ENCODE measurements at places on chromosomes 1 and 21. TPM values are rescaled to one million over a fixed set of nuclear protein-coding genes. Genes with fewer than 3 reads are reported as not detected.

SHISA4 gene
- 0.97 TPM for total RNA-seq

XCL1 gene
- 11.7 TPM for total RNA-seq

KRTAP19-3 gene
- not detected for total RNA-seq

KCND3 gene
- total RNA-seq, result not detected

CLDN14 gene
- not detected for total RNA-seq

CLCA2 gene
- not detected for total RNA-seq

GBP1 gene
- total RNA-seq, result 44.9 TPM

VSIG8 gene
- not detected for total RNA-seq

SYDE2 gene
- 4.3 TPM for total RNA-seq

DNA sequence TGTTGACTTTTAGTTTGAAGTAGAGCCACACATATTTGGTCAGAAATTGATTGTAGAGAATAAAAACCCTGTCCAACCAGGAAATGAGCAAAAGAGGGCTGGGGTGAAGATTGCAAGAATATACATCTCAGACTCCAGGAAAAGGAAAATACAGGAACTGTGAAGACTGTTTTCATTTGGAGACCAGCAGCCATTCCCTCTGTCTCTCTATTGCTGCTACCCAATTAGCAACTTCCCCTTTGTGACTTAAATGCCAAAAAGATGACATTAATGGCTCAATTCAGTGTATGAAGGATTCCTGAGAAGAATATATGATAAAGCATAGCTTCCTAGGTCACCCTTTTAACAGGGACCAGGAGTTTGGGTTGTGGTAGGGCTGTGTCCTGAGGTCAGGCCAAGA is 31.6 kb upstream of the CEP350 start:
- peaks cover 9% of the 10 kb centered on the region for H3K36me3 ChIP-seq
- no peak for DNase-seq
- H3K4me3 ChIP-seq, result no peak overlapping the region
- no peaks in the 10 kb centered on the region for H3K4me1 ChIP-seq

- no peak overlapping the region for H3K27ac ChIP-seq
- H3K4me3 ChIP-seq, result no peak overlapping the region
- H3K4me1 ChIP-seq, result no peaks in the 10 kb centered on the region
- DNase-seq, result no peak
- peaks cover 15% of the 10 kb centered on the region for H3K27me3 ChIP-seq
- H3K36me3 ChIP-seq, result no peaks in the 10 kb centered on the region
Observed at GRCh38 chr1:3156936-3157335, 87.9 kb downstream of the PRDM16 start.

DNA sequence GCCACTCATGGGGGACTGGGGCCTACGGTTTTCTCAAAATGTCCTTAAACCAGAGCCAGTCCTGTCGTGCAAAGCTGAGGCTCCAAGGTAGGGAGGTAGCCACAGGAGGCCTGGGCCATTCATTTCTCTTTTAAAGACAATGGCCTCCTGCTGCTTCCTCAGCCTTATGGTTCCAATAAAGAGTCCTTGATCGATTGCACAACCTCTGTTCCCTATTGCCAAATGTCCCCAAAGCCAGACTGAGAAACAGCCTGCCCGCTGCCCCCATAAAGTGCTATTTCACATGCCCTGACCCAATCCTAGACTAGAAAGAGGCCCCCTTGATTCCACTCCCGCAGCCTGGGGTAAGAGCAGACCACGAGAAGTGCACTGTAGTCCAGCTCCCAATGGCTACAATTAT is 166.7 kb downstream of the CLIC6 start:
- no peak for DNase-seq
- peaks cover 41% of the 10 kb centered on the region for H3K4me1 ChIP-seq
- H3K27ac ChIP-seq, result peak overlapping the region; percentile 91
- H3K27me3 ChIP-seq, result no peaks in the 10 kb centered on the region

DNA sequence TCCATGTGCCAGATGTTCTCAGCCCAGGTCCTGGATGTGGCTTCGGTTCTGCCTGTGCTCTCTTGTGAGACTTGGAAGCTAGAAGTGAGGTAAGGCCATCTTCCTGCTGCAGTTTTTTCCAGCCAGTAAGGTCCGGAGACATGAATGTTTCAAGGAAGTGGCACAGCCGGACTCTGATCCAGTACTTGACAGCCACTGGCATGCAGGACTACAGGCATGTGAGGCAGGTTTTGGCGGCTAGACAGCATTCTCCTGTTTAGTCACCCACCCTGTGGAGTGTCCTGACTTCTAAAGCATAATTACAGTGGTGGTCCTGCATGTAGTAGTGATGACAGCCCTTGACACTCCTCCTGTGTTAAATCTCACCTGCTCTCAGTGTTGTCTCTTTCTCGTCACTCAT is 72.3 kb downstream of the TNFSF4 start:
- H3K4me1 ChIP-seq, result no peaks in the 10 kb centered on the region
- DNase-seq, result no peak
- H3K27ac ChIP-seq, result no peak overlapping the region
- H3K36me3 ChIP-seq, result no peaks in the 10 kb centered on the region

- H3K4me3 ChIP-seq, result peak overlapping the region; percentile 20
- no peaks in the 10 kb centered on the region for H3K27me3 ChIP-seq
- H3K27ac ChIP-seq, result no peak overlapping the region
Observed at GRCh38 chr21:43734928-43735229, 15.9 kb downstream of the PDXK start.

GRCh38 chr1:226325178-226325577 is 16.2 kb upstream of the LIN9 start:
- H3K27ac ChIP-seq, result no peak overlapping the region
- H3K27me3 ChIP-seq, result no peaks in the 10 kb centered on the region
- H3K36me3 ChIP-seq, result peaks cover 2% of the 10 kb centered on the region
- no peak overlapping the region for H3K4me3 ChIP-seq
- no peak for DNase-seq
- H3K4me1 ChIP-seq, result no peaks in the 10 kb centered on the region

GRCh38 chr1:230627767-230628166 is 14.5 kb upstream of the COG2 start:
- no peak for DNase-seq
- H3K27ac ChIP-seq, result no peak overlapping the region
- H3K27me3 ChIP-seq, result peaks cover 9% of the 10 kb centered on the region
- no peak overlapping the region for H3K4me3 ChIP-seq

GRCh38 chr21:14414932-14415508 is 32.1 kb upstream of the HSPA13 start:
- H3K36me3 ChIP-seq, result peaks cover 4% of the 10 kb centered on the region
- DNase-seq, result no peak
- no peaks in the 10 kb centered on the region for H3K4me1 ChIP-seq
- no peaks in the 10 kb centered on the region for H3K27me3 ChIP-seq

GRCh38 chr1:88217386-88217785 is 466.7 kb upstream of the PKN2 start:
- no peaks in the 10 kb centered on the region for H3K27me3 ChIP-seq
- H3K27ac ChIP-seq, result no peak overlapping the region
- no peaks in the 10 kb centered on the region for H3K36me3 ChIP-seq
- H3K4me3 ChIP-seq, result no peak overlapping the region

DNA sequence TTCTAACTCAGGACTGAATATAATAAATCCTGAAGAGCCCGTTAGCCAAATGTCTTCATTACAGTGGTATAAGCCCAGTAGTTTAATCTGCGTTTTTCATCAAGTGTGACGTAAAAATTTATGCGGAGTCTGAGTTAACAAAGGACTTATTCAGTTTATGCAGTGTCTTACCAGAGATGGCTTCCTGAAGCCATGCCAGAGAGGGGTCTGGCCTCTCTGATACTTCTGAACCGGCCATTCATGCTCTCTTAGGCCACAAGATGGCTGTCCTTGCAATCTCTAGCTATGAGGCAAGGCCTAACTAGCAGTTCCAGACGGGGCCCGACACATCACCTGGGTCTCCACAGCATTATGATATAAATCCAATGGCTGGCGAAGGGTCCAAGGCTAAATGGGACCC is 101.4 kb downstream of the TEX35 start:
- no peak overlapping the region for H3K4me3 ChIP-seq
- no peak for DNase-seq
- H3K36me3 ChIP-seq, result no peaks in the 10 kb centered on the region

GRCh38 chr1:208279826-208280588 is 35.8 kb upstream of the PLXNA2 start:
- no peaks in the 10 kb centered on the region for H3K4me1 ChIP-seq
- DNase-seq, result no peak
- H3K36me3 ChIP-seq, result no peaks in the 10 kb centered on the region
- H3K4me3 ChIP-seq, result no peak overlapping the region
- H3K27ac ChIP-seq, result no peak overlapping the region
- H3K27me3 ChIP-seq, result peaks cover 38% of the 10 kb centered on the region

DNA sequence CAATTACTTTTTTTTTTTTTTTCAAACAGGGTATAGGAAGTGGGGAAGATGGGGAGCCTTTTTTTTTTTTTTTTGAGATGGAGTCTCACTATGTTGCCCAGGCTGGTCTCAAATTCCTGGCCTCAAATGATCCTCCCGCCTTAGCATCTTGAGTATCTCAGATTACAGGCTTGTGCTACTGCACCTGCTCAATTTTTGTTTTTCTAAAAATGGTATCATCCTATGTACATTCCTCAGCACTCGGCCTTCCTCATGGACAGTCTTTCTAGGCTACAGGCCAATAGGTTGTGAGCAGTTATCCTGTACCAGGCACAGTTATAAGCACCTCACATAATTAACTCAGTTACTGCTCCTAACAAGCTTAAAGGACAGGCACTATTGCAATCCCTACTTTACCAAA is 132.1 kb upstream of the EDN2 start:
- no peaks in the 10 kb centered on the region for H3K27me3 ChIP-seq
- no peak overlapping the region for H3K27ac ChIP-seq
- H3K4me1 ChIP-seq, result peaks cover 11% of the 10 kb centered on the region
- peaks cover 23% of the 10 kb centered on the region for H3K36me3 ChIP-seq

GRCh38 chr1:86445919-86446318 is 21.9 kb downstream of the CLCA2 start:
- H3K36me3 ChIP-seq, result no peaks in the 10 kb centered on the region
- peaks cover 10% of the 10 kb centered on the region for H3K4me1 ChIP-seq
- no peaks in the 10 kb centered on the region for H3K27me3 ChIP-seq
- no peak overlapping the region for H3K4me3 ChIP-seq
- DNase-seq, result no peak

DNA sequence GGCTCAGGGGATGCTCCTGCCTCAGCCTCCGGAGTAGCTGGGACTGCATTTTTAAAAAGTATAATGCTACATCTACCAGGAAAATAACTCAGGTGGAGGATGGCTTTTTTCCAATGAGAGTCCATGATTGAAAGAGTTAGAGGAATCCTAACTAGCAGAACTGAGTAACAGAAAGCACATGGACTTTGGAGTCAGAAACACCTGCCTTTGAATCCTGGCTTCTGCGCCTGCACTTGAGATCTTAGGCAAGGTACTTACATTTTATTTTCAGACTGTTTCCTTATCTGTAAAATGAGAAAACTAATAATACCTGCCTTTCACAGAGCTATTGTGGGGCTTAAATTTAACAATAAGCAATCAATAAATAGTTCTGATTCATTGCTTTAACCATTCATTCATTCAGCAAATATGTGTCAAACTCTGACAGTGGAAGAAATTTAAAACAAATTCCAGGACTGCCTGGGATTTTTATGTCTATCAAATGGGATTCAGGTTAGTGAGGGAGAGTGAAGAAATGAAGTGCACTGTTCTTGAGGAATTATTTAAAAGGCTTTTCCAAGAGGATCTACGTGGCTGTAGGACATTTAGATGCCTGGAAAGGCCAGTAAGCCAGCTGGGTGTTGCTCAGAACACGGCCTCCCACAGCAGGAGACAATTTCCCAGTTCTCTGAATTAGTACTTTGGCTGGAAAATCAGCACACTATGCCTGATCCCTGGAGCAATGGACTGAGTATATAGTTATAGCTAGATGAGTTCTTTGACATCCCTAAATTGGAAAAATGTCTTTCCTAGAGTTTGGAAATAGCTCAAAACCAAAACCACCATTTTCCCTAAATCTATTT is 12.8 kb upstream of the LBR start:
- H3K36me3 ChIP-seq, result no peaks in the 10 kb centered on the region
- DNase-seq, result no peak
- H3K27me3 ChIP-seq, result no peaks in the 10 kb centered on the region
- peaks cover 53% of the 10 kb centered on the region for H3K4me1 ChIP-seq
- no peak overlapping the region for H3K4me3 ChIP-seq
- H3K27ac ChIP-seq, result no peak overlapping the region

DNA sequence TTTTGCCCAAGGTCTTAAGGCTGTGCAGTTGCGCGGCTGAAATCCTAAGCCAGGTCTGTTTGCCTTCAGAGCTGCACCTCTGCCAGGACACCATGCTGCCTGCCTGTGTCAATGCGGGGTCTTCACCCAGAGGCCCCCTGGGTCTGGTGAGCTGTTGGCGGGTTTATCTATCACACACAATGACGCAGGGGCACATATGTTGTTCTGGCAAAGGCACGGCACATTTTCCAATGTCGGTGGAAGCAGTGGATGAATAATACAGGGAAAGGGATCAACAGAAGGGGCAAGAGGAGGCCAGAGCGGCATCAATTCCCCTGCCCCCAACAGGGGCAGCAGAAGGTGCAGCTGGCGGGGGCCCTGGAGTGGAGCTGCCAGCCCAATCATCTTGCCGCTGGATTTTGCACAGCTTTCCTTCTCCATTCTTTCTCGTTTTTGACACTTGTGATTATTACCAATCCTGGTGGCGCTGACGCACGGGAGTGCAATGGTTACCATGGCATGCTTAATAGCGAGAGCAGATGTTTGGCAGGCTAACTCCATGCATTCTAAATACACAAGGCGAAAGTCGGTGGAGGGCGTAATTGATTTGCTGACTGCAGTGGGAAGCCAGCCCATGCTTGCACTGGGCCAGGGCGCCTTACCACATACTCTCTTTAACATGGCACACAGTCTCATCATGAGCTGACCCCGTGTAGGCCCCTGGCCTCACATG is 45.8 kb upstream of the CYP2J2 start:
- H3K36me3 ChIP-seq, result no peaks in the 10 kb centered on the region
- H3K27me3 ChIP-seq, result peaks cover 47% of the 10 kb centered on the region
- H3K27ac ChIP-seq, result no peak overlapping the region

GRCh38 chr1:39085174-39085573 is 59.0 kb downstream of the NDUFS5 start:
- no peak for DNase-seq
- no peak overlapping the region for H3K27ac ChIP-seq
- H3K4me3 ChIP-seq, result no peak overlapping the region
- no peaks in the 10 kb centered on the region for H3K36me3 ChIP-seq
- H3K4me1 ChIP-seq, result peaks cover 23% of the 10 kb centered on the region
- H3K27me3 ChIP-seq, result peaks cover 49% of the 10 kb centered on the region

- H3K36me3 ChIP-seq, result no peaks in the 10 kb centered on the region
- H3K4me1 ChIP-seq, result peaks cover 16% of the 10 kb centered on the region
- peak overlapping the region; percentile 80 for H3K4me3 ChIP-seq
- peak; percentile 53 for DNase-seq
Observed at GRCh38 chr1:94045465-94046056, 75.4 kb downstream of the ABCA4 start.

GRCh38 chr1:185281245-185281644 is 35.8 kb downstream of the IVNS1ABP start:
- peaks cover 45% of the 10 kb centered on the region for H3K4me1 ChIP-seq
- DNase-seq, result no peak
- peaks cover 2% of the 10 kb centered on the region for H3K36me3 ChIP-seq
- H3K27me3 ChIP-seq, result no peaks in the 10 kb centered on the region
- H3K27ac ChIP-seq, result peak overlapping the region; percentile 98

DNA sequence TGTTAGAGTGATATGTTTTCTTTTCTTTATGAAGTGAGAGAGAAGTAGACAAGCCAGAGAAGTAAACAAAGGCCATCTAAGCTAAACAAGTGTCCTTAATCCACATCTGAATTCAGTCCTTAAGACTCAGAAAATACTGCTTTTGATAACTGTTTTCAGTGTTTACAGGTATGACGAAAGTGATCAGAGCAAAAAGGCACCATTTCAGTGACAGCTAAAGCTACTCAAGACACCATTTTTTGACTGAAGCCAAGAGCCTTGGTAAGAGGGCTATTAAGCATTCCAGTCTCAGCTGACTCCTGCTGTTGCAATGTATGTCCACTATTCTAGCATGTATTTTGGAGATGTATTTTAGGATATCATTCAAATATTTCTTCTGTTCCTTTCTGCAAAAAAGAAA is 4.1 kb downstream of the KMO start:
- H3K27ac ChIP-seq, result no peak overlapping the region
- peaks cover 6% of the 10 kb centered on the region for H3K27me3 ChIP-seq
- H3K4me3 ChIP-seq, result no peak overlapping the region
- no peak for DNase-seq
- H3K4me1 ChIP-seq, result peaks cover 30% of the 10 kb centered on the region
